ENCODE measurements at places on chromosomes 13 and 19.

- peak; percentile 41 for DNase-seq
Observed at GRCh38 chr19:28633319-28634018, 579.5 kb downstream of the UQCRFS1 start.

DNA sequence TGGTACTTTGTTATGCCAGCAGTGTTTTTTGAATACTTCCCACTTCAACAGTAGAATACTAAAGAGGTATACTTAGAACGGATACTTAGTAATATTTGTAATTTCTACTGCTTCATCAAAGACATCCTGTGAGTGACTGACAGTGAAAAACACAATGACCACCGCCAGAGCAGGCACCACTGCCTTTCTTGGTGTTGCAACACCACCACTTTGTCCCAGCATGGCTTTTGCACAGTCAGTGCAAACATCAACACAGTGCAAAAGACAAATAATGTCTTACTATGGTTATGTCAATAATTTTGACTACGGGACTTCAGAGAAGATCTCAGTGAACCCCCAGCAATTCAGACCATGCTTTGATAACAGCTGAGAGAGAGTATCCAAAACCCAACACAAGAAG lies 220.5 kb downstream of the RBM26 start:
- DNase-seq = peak; percentile 53

- DNase-seq = peak; percentile 83
Observed at GRCh38 chr19:461721-462551, 1.1 kb upstream of the SHC2 start.

DNA sequence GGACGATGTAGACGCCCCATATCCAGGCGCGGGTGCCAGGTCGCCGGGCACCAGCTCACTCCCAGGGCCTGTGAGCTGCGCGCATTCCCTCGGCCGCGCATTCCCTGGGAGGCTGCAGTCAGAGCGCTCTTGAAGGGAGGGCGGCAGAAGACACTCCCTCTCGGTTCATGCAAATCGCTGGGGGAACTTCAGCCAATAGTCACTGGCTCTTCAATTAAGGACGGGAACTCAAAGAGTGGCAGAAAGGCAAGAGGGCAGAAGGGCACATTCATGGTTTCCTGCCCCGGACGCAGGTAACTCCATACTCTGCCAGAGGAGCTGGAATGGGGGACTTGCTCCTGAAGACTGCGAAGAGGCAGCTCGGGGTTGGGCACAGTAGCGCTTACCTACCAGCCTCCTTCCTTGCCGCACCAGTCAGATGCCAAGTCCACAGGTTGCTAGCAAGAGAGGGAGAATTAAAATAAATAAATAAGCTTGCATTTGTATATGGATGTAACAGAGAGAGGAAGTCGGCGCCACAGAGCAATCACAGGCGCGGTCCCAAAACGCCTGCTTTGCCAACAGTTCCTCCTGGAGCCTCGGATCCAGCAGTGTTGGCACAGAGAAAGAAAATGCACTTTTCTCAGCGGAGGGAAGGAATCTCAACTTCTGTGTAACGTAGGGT lies 459 bp downstream of the PCDH20 start:
- peak; percentile 89 for DNase-seq
